Bladder microvascular endothelial cell (primary cell): ENCODE measurements at places on chromosomes 1 and 21. TPM values are rescaled to one million over a fixed set of nuclear protein-coding genes. Genes with fewer than 3 reads are reported as not detected.

Gene GCLM
- total RNA-seq = 18.4 and 18.8 TPM in 2 replicates

Gene DSCAM
- not detected in 2 replicates for total RNA-seq

Gene ATP1A2
- total RNA-seq = not detected in 2 replicates

Gene ENAH
- total RNA-seq = 27.4 and 68.7 TPM in 2 replicates

Gene TRMT13
- total RNA-seq = 8.3 and 18.1 TPM in 2 replicates

Gene CFAP45
- total RNA-seq = 0.13 and 0.16 TPM in 2 replicates

Gene AGBL4
- 0.19 TPM in 1 of 2 replicates, not detected in the other for total RNA-seq

Gene PTGFR
- 0.16 and 0.38 TPM in 2 replicates for total RNA-seq

Gene FCAMR
- not detected in 2 replicates for total RNA-seq

Gene S100A11
- total RNA-seq = 16.2 and 19.0 TPM in 2 replicates

Gene TDRD5
- not detected in 2 replicates for total RNA-seq

Gene DUSP23
- 18.2 and 49.2 TPM in 2 replicates for total RNA-seq

Gene THEMIS2
- total RNA-seq = 5.0 and 19.3 TPM in 2 replicates

Gene ANKRD34A
- 0.13 and 0.32 TPM in 2 replicates for total RNA-seq

Gene RGS8
- under 0.01 TPM in 1 of 2 replicates, not detected in the other for total RNA-seq

Gene DRAM2
- total RNA-seq = 41.3 and 57.6 TPM in 2 replicates

Gene SMCP
- total RNA-seq = not detected in 2 replicates

Gene MRAP
- not detected in 2 replicates for total RNA-seq

Gene CD53
- total RNA-seq = not detected in 2 replicates

Gene ATP1A4
- not detected in 2 replicates for total RNA-seq

Gene PPIAL4G
- not detected in 2 replicates for total RNA-seq

Gene TAS1R1
- total RNA-seq = not detected in 2 replicates

Gene MFAP2
- total RNA-seq = 4.5 and 40.3 TPM in 2 replicates

Gene FCMR
- total RNA-seq = not detected in 2 replicates

Gene PRAMEF5
- total RNA-seq = not detected in 2 replicates
